Hepatic stellate cell (primary cell): ENCODE measurements at places on chromosomes 6 and 20.

DNA sequence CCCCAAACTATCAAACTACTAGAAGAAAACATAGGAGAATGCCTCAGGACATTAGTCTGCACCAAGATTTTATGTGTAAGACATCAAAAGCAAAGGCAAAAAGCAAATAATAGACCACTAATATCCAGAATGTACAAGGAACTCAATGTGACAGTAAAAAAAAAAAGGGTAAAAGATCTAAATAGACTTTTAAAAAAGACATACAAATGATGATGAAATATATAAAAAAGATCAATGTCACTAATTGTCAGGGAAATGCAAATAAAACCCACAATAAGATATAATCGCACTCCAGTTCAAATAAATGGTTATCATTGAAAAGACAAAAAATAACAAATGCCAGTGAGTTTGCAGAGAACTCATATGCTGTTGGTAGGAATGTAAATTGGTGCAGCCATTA is 118.3 kb upstream of the DUSP22 start:
- no peak for DNase-seq

- DNase-seq: no peak
Observed at GRCh38 chr6:124873066-124873410, 89.2 kb upstream of the RNF217 start.

DNA sequence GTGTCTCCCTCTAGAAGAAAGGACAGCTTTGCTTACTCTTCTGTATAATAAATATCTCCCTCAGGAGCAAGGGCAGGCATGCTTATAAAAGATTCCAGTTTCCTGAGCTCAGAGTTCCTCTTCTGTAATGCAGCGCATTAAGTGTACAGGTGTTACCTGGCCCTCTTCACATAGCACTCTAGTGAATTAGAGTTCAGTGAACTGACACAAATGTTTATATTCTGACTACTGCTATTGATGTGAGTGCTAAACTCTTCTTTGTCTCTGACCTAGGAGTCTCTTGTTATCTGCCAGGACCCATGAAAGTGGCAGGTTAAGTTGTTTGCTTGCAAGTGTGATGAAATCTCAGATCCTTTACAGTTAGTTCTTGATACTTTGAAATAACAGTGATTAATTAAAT is 33.5 kb downstream of the CYB5R4 start:
- DNase-seq: no peak

- DNase-seq: no peak
Observed at GRCh38 chr6:47151232-47151898, 109.2 kb upstream of the ADGRF1 start.

GRCh38 chr6:5286780-5287179 is 25.5 kb downstream of the FARS2 start:
- no peak for DNase-seq

DNA sequence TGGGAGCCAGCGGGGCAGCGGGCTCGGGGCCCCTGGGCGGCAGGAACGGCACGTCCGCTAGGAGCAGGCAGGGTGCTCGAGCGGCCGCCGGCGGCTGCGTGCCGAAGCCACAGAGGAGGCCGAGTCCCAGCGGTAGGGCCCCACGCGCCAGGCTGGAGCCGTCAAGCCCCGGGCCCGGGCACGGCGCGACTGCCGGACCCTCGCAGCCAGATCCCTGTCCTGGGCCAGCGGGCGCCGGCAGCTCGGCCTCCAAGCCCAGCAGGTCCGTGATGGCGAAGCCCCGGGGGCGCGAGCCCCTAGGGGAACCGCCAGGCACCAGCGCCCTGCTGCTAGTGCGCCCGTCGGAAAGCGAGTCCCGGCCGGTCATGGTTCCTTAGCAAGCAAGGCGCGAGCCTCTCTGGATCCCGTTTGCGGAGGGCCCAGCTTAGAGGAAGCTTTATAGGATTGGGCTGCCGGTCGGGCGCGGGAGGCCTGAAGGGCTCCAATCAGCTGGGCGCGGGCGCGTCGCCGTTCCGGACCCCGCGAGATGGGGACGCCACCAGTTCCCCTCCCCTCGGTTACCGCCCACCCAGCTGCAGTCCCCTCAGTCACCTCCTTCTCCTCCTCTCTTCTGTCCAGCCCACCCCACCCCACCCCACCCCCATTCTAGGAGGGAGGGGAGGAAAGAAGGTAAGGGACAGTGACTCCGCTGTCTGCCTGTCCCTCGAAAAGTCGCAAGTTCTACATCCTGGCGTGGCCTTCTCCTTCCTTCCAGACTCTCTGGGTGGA is at the start of gene VSX1:
VSX1 (minus strand) TSS at position 412 of the 768 bp plus-strand sequence; CDS start at position 367, 45 bp downstream.
- no peak for DNase-seq

DNA sequence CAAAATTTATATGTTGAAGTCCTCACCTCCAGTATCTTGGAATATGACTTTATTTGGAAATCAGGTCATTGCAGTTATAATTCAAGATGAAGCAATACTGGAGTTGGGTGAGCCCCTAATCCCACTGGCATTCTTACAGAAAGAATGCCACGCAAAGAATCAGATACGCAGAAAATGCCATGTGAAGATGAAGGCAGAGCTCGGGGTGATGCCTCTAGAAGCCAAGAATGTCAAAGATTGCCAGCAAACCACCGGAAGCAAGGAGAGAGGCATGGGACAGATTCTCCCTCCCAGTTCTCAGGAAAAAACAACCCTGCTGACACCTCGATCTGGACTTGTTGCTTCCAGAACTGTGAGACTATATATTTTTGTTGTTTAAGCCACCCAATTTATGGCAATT is 273.4 kb upstream of the CITED2 start:
- DNase-seq: no peak

- DNase-seq: no peak
Observed at GRCh38 chr6:10461850-10462249, 47.0 kb upstream of the TFAP2A start.

DNA sequence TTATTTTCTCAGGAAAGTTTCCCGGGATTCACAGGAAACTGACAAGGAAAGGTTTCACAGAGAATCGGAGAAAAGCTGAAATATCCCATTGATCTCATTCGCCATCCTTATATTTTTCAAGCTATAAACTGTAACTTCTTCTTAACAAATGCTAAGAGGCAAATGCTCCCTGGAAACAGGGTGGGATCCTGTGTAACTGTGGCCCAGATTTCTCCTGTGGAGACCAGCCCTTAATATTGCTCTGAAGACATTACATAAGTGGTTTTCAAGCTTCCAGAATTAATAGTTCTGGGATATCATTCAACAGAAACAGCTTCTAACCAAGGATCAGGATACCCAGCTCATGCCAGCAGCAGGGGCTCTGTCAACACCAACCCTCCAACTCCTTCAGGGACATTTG is 69.2 kb downstream of the THBS2 start:
- DNase-seq: no peak

DNA sequence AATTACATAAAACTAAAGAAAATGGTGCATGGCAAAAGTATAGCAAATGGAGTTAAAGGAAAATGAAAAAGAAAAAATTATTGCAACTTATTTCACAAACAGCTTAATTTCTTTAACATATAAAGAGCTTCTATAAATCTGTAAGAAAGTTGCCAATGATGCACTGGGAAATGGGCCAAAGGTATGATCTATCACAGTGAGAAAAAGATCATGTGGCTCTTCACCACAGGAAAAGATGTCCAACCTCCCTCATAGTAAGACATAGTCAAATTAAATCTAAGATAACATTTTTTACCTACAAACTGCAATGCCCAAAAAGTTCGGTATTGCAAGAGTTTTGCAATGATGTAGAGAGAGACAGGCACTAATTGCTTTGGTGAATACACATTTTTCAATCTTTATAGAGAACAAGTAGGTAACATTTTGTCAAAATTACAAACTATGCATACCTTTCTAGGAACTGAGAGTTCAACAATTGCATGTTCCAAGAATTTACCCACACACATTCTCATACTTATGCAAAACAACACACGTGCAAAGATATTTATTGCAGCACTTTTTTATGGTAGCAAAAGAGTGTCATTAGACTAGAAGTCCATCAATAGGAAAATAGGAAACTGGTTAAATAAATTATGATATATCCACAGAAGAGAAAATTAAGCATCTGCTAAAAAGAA is 372.6 kb downstream of the QKI start:
- no peak for DNase-seq

DNA sequence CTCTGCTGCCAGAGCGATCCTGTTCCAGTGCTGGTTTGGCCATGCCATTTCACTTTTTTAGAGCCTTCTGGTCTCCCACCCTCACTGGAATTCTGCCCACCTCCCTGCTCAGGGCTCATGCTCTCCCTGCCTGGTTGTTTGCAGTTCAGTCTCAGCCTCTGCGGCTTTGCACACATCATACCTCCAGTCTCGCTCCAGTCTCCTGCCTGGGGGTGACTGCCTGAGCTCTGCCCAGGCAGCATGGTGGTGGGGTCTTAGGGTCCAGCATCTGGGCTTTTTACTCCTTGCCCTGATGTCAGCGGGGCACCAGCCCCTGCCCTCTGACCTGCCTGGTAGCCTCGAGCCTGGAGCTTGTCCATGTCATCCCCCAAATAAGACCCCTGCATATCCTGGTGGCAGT is 30.9 kb downstream of the CD83 start:
- DNase-seq: no peak

GRCh38 chr20:9912858-9913434 is 74.1 kb upstream of the PAK5 start:
- peak; percentile 9 for DNase-seq

DNA sequence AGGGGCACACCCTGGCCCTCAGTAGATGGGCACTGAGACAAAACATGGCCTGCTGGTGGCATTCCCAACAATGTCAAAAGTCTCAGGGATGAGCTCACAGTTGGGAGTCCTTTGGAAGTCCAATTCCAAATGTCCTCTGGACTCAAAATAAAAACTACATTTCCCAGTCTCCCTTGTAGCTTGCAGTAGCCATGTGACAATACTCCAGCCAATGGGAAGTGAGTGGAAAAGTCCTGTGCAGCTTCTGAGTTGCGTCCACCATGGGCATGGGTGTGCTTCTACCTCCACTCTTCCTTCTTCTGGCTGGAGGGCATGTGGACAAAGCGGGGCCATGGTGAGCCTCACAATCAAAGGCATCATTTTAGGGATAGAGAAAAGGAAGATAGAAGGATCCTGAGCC is 5.8 kb upstream of the ADAM33 start:
- peak; percentile 88 for DNase-seq

DNA sequence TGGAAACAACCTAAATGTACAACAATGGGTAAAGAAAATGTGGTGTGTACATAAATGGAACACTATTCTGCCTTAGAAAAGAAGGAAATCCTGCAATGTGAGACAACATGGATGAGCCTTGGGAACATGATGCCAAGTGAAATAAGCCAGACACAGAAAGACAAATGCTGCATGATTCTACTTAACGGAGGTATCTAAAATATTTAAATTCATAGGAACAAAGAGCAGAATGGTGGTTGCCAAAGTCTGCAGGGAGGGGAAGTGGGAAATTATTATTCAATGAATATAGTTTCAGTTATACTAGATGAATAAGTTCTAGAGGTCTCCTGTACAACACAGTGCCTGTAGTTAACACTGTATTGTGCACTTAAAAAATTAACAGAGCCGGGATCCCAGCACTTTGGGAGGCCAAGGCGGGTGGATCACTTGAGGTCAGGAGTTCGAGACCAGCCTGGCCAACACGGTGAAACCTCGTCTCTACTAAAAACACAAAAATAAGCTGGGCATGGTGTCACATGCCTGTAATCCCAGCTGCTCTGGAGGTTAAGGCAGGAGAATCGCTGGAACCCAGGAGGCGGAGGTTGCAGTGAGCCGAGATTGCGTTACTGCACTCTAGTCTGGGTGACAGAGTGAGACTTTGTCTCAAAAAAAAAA is 71.4 kb upstream of the SNX9 start:
- DNase-seq: no peak

GRCh38 chr20:16533502-16533901 is 39.7 kb downstream of the KIF16B start:
- no peak for DNase-seq

DNA sequence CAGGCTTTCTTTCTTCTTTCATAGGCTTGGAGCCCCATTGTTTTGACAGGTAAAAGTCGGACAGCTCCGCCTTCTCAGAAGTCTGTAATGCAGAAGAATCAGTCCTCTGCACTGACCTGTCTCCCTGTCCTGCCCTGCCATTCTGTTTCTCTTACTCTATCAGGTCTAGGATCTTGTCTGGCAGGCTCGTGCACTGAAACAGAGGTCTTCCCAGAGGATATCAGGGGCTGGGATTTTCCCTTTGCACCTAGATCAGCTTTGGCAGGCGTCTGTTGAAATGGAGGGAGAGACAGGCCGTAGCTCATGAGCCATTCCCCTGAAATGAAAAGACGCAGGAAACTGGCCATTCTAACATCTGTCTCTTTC is 25.0 kb downstream of the KIF3B start:
- DNase-seq: no peak

DNA sequence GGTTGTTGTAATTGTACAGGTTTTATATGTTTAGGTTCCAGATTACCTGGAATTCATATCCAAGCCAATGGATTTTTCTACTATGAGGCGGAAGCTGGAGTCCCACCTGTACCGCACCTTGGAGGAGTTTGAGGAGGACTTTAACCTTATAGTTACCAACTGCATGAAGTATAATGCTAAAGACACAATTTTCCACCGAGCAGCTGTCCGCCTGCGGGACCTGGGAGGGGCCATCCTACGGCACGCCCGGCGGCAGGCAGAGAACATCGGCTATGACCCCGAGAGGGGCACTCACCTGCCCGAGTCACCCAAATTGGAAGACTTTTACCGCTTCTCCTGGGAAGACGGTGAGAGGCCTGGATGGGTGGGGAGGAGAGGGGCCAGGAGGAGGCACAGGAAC is 13.6 kb downstream of the BRPF3 start:
- no peak for DNase-seq

GRCh38 chr6:158642097-158642601 is 2.4 kb downstream of the DYNLT1 start:
- peak; percentile 58 for DNase-seq

DNA sequence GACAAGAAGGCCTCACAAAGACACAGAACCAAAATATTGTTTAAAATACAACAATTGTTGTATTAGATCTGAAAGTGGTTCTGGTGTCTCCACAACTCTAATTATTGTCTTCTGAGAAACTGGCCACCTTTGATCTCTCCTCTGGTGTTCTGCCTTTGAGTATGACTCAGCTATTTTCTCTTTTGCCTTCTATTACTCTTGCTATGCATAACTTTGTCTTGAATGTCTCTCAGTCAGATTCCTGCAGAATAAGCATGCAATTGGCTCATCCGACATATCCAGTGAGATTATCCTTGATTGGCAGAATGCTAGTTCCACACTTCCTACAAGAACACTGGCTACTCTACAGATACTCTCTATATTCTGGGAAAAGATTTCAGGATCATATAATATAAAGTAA is 14.3 kb upstream of the EPM2A start:
- peak; percentile 50 for DNase-seq

GRCh38 chr6:30544666-30545272 is 11.5 kb downstream of the GNL1 start:
- DNase-seq: peak; percentile 62

DNA sequence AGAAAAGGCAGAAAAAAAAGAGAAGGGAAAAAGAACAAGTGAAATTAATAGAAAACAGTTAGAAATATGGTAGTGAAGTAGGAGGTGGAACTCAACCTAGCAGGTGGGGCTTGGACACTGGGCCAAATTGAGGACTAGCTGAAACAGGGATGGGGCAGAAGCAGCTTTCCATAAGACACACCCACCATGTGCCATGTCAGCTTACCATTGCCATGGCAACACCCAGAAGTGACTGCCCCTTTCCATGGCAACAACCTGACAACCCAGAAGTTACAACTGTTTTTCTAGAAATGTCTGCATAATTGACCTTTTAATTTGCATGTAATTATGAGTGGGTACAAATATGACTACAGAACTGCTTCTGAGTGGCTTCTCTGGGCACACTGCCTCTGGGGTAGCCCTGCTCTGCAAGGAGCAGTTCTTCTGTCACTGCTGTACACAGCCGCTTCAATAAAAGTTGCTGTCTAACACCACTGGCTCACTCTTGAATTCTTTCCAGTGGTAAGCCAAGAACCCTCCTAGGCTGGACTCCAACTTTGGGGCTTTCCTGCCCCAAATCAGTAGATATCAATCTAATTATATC is 35.9 kb upstream of the SLC24A3 start:
- DNase-seq: no peak
